ENCODE measurements at places on chromosomes 3 and 15.

DNA sequence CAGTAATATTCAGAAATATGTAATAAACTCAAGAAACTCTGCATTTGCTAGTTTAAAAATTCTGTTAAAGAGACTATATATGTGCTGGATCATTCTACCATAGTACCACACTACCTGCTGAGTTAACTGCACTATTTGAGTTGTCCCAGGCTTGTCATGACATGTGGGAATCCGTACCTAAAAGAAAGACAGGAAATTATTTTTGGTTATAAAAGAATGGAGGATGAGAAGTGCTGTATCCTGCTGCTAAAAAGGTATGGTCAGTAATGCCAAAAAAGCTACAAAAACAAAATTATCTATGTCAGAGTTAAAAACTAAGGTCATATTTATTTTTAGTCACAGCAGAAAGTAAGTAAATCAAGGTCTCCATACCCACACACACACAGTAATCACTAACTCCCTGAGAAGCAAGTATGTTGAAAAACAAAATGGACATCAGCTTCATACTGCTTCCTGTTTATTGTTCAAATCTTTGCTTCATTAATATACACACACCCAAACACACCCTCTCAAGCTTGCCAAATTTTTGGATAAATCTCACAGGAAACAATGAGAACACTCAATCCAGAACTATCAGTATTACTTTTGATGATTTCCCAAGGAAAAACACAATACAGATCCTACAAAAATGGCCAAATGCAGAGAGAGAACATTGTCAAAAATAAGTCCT is 33.7 kb downstream of the DENND6A start:
- DNase-seq = no peak

DNA sequence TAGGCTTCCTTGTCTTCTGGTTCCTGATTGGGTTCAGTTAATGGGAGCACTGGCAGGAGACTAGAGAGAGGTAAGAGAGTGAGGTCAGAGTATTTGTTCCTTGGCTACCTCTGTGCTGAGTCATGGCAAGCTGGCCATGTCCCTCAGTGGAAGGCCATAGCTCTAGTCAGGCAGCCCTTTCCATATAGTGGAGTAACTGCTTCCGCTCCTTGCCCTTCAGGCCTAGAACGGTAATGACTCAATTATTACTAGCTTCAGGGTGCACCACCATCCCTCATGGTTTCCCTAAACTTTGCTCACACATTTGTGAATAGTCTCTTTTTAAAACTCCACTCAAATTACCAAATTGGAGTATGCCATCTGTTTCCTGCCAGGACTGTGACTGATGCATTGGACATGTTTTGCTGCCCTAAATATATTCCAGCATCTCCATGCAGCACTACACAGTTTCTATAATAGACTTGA is 10.5 kb upstream of the ANO10 start:
- no peak for DNase-seq

- DNase-seq = peak; percentile 44
Measured at GRCh38 chr15:62390791-62391640, 225.9 kb upstream of the C2CD4B start.

- DNase-seq = no peak
Measured at GRCh38 chr15:35013370-35013769, 25.3 kb upstream of the ZNF770 start.

GRCh38 chr15:60649845-60650548 is 171.1 kb upstream of the ICE2 start:
- DNase-seq = no peak

Data from T-helper 2 cell (primary cell).